Uterus (tissue), 4 donors: ENCODE measurements at places on chromosomes 7 and 10. TPM values are rescaled to one million over a fixed set of nuclear protein-coding genes. Genes with fewer than 3 reads are reported as not detected.

Gene STK17A
- 10.1 TPM for total RNA-seq

Gene FFAR4
- not detected for total RNA-seq

DNA sequence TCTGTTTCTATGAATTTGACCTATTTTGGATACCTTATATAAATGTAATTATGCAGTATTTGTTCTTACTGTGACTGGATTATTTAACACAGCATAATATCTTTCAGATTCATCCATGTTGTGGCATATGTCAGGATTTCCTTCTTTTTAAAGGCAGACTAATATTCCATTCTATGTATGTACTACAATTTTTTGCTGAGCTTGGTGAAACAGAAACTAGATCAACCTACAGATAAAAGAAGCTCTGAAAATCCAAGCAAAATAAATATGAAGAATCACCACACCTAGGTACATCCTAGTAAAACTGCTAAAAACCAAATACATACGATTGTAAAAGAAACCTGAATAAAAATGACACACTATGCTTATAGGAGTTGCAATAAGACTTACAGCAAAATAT is 300.5 kb downstream of the HTR7 start:
- DNase-seq, result no peak

GRCh38 chr7:136063326-136063666 is 86.1 kb upstream of the MTPN start:
- no peak for DNase-seq

Gene WNT8B
- 0.28 TPM for total RNA-seq

Gene SPDYE5
- total RNA-seq, result not detected

Gene ZNF783
- total RNA-seq, result 15.8 TPM

- no peak for DNase-seq
These were observed 13.0 kb downstream of the BCAP29 start for GRCh38 chr7:107593025-107593410.

- DNase-seq, result no peak
These were observed 7.5 kb downstream of the SAR1A start for GRCh38 chr10:70162892-70163201.

DNA sequence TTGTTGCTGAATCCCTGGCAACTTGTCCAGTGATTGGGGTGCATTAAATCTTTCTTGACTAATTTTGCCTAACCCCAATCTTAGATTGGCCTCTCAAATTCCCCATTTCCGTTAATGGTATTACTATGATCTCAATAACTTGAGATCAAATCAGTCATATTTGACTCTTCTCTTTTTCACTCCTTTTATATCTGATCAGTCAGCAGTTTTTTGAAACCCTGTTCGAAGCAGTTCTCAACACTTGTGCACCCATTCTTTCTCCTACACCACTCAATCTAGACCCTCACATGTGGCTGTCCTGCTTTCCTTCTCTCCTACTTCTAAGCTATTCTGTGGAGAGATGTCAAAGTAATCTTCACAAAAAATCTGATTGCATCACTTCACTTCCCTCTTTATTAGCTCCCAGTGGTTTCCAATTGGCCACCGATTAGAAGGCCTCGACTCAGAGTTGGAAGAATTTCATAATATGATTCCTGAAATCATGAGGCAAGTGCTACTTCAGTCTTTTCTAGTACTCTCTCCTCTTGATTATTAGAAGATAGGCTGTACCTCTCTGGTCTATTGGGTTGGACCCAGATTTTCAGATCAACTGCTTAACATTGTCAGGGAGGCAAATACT is 128.9 kb downstream of the ZNF365 start:
- no peak for DNase-seq

- DNase-seq, result peak; percentile 74
These were observed 15.5 kb downstream of the STX1A start for GRCh38 chr7:73703757-73704639.

Gene VGF
- not detected for total RNA-seq

DNA sequence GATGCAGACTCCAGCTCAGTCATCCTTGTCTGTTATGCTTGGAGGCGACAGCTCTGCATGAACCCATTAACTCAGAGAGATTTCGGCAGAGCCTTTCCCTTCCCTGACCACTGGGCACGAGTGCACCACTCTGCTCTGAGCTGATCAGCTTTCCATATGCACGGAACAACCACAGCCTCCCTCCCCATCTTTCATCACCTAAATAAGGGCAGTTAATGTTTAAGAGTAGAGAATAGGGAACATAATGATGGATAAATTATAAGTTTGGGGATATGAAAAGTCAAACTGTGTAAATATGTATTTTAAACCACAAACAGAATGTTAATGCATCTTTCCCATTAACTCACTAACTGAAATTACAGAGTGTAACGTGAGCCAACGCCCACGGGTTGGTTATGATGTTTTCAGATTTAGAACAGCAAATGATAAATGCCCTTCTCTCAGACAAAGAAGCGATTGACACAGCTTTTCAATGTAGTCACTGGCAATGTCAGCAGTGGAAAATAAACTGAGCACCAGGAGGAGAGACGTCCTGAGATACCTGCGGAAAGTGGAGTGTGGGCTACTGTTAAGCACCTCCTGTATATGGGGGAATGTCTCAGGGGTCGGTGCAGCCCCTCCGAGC is 658.2 kb downstream of the LRMDA start:
- no peak for DNase-seq
